ENCODE measurements at places on chromosomes 5 and 9.

GRCh38 chr5:154285661-154286408, 95.3 kb downstream of the GALNT10 start:
- DNase-seq = peak; percentile 74

DNA sequence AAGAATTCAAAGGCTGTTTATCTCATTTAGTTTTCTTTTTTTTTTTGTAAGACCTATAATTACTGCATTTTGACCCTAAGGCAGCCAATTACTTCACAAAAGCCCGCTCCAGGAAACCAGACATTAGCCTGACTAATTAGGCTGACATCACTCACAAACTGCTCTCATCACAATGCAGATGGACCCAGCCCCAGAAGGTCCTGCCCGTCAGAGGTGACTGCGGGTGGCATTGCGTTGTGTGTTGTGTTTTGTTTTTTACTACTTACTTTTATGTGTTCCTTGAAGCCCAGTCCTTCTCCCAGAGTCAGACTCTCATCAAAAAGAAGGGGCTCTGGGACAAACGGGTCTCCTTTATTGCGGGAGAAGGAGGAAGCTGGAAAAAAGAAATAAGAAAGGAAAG, 172.2 kb downstream of the HSD17B3 start:
- DNase-seq = no peak

DNA sequence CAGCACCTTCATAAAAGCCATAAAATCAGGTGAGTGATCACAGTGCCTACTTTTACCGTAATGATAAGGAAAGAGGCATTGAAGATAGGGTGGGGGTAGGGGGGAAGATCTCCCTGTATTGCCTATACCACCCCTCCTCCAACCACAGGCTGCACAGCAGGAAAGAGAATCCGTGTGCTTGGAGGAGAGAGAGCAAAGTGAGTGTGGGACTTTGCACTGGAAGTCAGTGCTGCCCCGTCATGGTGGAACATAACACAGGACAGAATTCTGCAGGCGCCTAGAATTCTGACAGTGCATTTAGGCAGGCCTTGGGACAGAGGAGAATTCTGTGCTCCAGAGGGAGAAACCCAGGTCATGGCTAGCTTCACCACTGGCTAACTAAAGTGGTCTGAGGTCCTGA, 3.5 kb upstream of the C5 start:
- no peak for DNase-seq

- DNase-seq = no peak
Measured at GRCh38 chr9:81097131-81097847, 592.1 kb downstream of the TLE1 start.

- no peak for DNase-seq
Measured at GRCh38 chr5:78835176-78835575, 149.9 kb downstream of the ARSB start.

DNA sequence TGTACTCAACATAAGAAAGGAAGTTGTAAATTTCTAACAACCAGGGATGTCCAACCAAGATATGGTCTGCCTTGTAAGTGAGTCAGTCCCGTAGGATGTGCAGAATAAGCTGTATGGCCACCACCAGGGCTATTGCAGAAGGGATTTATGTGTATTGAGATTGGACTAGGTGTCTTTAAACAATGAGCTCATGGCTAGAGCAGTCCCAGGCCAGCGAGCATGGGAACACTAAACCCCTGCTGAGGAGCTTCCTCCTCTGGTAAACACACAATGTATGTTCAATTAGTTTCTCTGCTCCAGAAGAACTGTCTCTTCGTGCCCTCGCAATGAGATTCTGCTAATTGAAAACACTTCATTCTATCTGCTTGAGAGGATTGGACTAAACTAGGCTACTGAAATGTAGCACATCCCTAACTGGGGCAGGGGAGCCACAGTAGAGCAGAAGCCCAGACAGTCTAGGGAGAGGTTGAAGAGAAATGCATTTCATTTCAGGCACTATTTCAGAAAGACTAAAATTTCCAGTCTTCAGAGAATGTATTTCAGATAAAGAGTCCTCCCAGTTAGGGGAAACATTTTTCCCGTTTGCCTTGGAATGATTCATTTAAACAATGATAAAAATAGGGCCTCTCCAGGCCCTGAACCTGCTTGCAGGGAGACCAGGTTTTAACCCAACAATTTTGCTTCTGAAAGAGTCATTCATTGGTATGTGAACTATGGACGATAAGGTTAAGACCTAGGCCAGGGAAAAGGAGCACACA, 154.7 kb downstream of the FAM114A2 start:
- DNase-seq = peak; percentile 71

DNA sequence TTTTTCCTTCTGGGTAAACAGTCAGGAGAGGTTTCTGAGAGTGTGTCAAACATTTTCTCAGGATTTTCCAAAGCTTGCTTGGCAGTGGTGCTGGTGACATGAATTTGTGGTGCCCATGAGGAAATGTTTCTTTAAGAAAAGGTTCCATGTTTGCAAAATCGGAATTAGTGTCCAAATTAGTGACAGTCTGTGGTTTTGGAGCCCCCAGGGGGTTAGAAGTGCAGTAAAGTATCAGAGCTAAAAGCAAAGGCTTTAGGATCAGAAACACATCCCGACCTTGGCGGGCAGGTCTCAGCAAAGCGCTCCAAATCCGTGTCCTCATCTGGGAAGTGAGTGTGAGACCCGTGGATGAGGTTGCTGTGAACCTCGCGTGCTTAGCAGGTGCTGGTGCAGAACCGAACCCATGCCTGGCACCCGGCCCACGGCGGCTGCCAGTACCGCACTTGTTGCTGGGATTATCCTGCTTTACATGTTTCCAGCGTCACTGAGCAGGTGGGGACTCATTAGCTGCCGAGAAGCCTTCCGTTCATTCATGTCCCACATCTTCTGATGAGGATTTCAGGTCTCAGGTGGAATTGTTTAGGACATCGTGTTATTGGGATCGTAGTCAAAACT, 70.8 kb upstream of the COL5A1 start:
- DNase-seq = no peak

GRCh38 chr9:130023994-130024596, 18.9 kb downstream of the FNBP1 start:
- no peak for DNase-seq

- peak; percentile 84 for DNase-seq
Measured at GRCh38 chr5:73853091-73853490, 227.1 kb downstream of the ARHGEF28 start.

GRCh38 chr5:96381526-96381925, 51.5 kb downstream of the PCSK1 start:
- no peak for DNase-seq

DNA sequence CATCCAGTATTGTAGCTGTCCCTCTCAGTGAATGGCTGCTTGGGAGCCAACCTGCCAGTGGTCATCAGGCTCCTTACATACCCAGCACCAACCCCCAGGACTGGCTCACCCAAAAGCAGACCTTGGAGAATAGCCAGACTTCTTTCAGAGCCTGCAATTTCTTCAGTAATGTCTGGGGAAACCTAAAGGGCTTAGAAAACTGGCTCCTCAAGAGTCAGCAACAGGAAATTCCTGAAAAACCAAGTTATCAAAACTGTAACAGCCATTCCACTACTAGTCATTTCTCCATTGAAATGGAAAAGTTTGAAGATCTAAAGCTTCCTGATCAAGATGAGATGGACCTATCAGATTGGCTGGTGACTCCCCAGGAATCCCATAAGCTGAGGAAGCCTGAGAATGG, 12.3 kb upstream of the STING1 start:
- DNase-seq = peak; percentile 64

- peak; percentile 97 for DNase-seq
Measured at GRCh38 chr9:128001779-128002298, 21.1 kb upstream of the EEIG1 start.

GRCh38 chr5:6497262-6497661, 48.6 kb downstream of the UBE2QL1 start:
- DNase-seq = no peak

- no peak for DNase-seq
Measured at GRCh38 chr5:1011226-1011631, 2.6 kb downstream of the NKD2 start.

DNA sequence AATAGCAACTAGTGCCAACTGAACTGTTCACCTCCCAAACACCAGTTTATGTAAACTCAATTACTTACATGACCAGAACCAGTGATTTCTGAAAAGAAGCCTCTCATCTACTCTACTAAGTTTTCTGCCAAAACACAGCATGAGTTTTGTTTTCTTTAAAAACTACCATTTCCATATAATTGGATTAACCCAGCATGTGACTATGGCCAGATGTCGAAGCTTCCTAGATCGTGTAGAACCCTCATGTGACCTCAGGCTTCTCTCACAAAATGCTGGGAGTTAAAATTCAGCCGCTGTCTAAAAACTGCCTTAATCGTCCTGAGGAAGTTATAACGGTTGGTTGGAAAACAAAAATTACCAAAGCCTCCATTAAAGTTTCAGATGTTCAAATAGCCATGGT, 303.5 kb downstream of the IRX1 start:
- no peak for DNase-seq

GRCh38 chr9:98973171-98973570, 29.5 kb downstream of the COL15A1 start:
- no peak for DNase-seq

GRCh38 chr9:82808478-82808877, 254.5 kb downstream of the RASEF start:
- DNase-seq = no peak

- no peak for DNase-seq
Measured at GRCh38 chr9:38251036-38251860, 141.3 kb upstream of the ALDH1B1 start.

DNA sequence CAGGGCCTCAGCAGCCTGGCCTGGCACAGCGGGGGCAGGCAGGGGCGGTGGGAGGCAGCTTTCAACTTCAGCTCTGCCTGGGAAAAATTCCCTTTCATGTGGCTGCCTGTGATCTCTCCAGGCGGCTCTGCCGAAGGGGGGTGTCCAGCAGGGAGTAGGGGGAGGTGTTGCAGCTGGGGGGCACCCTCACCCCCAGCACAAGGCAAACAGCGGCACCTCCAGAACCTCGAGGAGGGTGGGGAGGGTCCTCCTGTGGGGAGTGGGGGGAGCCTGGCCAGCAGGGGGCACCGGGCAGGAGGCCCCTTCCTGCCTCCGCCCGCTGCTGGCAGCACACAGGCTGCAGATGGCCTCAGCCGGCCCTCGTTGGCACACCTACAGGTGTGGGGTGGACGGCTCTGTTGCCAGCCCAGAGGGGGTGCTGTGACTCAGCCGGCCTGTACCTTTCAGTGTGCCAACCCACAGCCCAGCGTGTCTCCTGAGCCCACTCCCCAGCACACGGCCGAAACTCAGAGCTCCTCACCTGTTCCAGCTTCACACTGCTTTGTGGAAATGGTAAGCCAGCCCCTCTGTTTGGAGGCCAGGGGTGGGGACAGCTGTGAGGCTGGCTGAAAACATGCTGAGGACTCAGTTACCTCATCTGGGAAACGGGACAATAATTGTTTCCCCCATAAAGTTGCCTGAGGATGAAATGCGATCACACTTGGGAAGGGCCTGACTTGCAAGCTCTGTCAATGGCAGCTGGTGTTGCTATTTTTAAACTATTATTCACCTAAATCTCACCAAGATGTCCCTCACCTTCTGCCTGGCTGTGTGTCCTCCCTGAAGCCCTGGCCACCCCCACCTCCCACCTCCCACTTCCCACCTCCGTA, 37.0 kb downstream of the CXXC5 start:
- no peak for DNase-seq

DNA sequence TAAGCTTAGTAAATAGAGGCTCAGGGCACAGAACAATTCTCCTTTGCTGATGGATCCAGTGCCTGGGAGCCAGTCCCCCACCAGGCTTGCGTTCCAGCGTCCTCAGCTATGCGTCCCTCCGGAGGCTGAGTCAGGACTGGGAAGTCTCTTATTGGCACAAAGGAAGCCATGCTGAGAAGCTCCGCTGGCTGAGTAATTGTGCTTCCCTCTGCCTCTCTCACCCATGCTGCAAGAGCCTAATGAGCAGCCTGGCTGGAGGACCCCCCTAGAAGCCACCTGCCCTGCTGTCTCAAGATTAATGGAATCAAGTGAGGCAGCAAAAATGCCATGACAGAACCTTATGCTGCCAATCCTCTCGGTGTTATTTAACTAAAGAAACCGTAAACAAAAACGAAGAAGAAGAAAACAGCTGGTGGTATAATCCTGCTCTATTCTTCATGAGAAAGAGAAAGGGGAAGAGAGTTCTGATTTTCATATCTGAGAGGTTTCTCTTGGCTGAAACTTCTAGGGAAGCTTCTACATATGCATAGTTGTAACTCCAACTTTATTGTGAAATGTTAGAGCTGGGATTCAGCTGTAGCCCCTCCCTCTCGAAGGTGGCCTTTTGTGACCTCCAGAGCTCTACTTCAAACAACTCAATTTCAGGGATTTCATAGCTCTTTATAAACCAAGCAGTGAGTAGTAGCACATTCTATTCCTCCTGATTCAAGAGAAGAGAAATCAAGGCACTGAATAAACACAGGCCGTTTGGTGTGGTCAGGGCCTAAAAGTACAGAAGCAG, 185.4 kb upstream of the SEMA6A start:
- DNase-seq = no peak

- DNase-seq = peak; percentile 64
Measured at GRCh38 chr9:131799177-131799823, 59.4 kb upstream of the RAPGEF1 start.

GRCh38 chr5:2001300-2001699, 118.6 kb upstream of the IRX4 start:
- no peak for DNase-seq

- no peak for DNase-seq
Measured at GRCh38 chr9:95286151-95286550, 31.4 kb downstream of the FANCC start.

DNA sequence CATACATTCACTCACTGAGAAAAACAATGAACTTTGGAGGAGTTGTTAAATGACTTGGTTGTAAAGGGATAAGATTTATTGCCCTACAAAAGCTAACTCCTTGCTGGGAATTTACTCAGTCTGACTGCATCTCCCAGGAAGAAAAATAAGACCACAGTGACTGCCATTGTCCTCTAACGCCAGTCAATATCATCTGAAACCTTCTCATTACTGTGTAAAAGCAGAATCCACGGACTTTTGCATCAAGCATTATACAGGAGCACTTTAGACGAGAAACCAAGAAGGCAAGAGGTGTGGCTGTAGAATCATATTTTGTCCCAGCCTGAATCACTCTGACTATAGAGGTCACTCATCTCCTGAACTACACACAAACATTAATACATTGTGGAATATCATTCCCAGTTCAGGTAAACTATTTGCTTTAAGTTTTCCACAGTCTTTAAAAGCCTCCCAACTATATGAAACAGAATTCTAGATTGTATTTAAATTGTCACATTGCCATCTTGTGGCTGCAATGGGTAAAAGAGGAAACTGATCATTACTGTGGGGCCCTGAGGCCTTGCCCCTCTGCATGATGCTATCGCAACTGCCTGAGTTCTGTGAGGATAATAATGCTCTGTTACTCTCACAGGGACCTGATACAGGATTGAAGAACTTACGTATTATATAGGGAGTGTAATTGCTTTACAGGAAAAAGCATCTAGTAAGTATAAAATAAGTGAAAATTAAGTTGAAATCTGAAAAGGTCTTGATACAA, 142.9 kb downstream of the SLCO4C1 start:
- DNase-seq = peak; percentile 42
